ENCODE measurements at places on chromosomes 13 and 19.

GRCh38 chr19:46073268-46073922 lies 32.6 kb upstream of the IGFL4 start:
- DNase-seq, result no peak

GRCh38 chr19:3698974-3699740 lies 1.1 kb downstream of the PIP5K1C start:
- DNase-seq, result no peak

GRCh38 chr13:99273128-99273527 lies 14.9 kb upstream of the GPR18 start:
- DNase-seq, result no peak

- no peak for DNase-seq
These were observed 9.6 kb upstream of the TPM4 start for GRCh38 chr19:16066611-16067104.

DNA sequence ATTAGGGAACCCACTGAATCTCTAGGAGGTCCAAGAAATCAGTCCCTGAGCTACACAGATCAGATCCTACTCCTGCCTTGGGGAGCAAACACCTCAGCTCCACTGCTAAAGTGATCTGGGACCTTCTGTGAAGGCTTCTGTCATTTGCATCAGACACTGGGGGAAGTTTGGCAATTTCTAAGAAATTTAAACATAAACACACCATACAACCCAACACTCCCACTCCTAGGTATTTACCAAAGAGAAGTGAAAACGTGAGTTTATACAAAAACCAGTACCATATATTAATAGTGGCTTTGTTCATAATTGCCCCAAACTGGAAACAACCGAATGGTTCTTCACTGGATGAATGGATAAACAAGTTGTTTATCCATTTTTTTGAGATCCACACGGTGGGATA lies 7.3 kb upstream of the TYROBP start:
- DNase-seq, result no peak

DNA sequence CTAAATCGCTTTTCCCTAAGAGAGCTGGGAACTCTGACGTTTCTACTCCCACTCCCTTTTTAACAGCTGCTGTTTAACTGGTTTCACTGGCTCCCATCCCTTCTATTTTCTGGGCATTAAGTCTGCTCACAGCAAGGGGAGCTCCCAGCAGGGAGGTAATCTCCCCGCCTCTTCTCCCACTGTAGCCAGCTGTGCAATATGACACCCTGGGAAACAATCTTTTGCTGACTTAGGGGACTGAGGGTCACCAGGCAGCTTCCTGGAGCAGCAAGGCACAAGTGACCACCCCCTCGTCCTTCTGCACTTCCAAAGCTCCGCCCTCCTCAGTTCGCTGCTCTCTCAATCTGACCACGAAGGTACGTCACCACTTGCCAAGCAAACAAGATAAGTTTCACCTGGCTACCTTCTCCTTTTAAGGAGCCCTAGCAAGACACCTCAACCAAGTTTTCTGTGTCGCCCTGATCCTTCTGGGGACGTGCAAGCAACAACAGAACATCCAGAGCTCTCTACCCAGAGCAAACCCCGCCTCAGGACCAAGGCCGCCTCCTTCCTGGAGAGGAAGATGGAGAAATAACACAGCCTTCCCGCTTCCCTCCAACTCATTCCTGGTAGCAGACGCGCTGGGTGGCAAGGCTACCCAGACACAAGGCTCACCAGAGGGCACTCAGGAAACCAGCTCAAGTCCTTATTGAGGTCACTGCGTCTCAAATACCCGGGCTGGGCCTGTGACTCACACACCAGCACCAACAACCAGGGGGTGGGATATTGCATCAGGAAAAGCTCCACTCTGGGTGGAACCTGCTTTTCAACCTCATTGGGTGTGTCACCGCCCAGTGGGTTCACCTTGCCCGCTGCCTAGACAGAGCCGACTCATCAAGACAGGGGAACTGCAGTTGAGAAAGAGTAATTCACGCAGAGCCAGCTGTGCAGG lies 92.4 kb downstream of the STK24 start:
- DNase-seq, result peak; percentile 63

GRCh38 chr19:42140125-42140754 lies 8.0 kb upstream of the POU2F2 start:
- DNase-seq, result no peak

- no peak for DNase-seq
These were observed 170.6 kb downstream of the TEX29 start for GRCh38 chr13:111491021-111491420.

DNA sequence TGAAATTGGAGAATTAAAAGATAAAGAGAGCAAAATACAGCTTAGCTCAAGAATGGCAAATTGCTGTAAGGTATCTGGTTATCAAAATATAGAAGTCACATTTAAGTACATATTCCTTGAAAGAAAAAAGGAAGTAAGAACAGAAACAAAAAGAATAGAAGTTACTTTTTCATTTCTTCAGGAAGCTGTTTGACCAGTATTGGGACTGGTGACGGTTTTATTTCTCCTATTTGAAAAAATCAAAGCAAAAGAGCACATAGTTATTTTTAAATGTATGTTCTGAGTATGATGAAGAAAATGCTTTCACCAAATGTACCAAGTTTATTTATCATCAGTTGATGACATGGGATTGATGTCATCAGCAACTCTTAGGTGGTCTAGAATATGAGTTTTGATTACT lies 83.1 kb upstream of the OXGR1 start:
- DNase-seq, result no peak

GRCh38 chr19:33248954-33249613 lies 23.4 kb upstream of the SLC7A10 start:
- DNase-seq, result no peak

GRCh38 chr13:24168392-24168750 lies 7.9 kb downstream of the SPATA13 start:
- no peak for DNase-seq

DNA sequence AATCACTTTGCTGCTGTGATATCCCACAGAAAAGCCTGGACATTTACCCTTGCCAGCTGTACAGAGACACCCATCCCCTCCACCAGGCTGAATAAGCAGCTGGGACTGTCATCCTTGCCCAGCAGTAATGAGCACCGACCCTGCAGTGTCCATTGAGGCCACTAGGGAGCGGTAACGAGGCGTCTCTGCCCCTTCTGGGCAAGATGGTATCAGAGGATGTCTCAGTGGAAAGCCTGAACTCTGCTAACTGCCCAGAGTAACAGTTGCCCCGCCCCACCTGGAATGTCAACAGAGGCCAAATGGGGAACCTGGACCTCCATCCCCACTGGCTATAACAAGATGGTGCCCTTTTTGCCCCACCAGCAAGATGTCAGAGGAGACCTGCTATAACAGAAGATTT lies 22.8 kb upstream of the CEACAM20 start:
- DNase-seq, result no peak

- no peak for DNase-seq
These were observed 6.7 kb upstream of the INAFM1 start for GRCh38 chr19:47268028-47268427.
